Fibroblast of lung (primary cell): ENCODE measurements at places on chromosomes 1 and 21. TPM values are rescaled to one million over a fixed set of nuclear protein-coding genes. Genes with fewer than 3 reads are reported as not detected.

The DOP1B gene
- 7.7 and 18.3 TPM in 2 replicates for total RNA-seq

DNA sequence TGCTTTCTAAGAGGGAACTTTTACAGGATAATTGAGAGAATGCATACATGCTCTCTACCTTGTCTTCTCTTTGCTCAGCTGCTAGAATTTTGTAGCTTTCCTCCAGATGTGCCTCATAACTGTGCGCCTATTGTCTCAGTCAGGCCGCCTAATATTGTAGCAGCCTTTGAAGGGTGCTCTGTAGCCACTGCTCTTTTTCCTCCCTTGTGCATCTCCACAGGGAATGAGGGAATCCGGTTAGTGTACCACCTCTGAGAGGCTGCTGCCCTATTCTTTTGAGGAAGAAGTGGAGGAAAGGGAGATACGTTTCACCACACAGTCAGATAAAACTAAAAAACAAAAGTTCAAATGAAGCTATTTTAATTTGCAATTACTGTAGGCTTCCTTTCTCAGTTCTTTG is 22.8 kb downstream of the TTC3 start:
- no peak overlapping the region for H3K4me3 ChIP-seq
- peaks cover 7% of the 10 kb centered on the region for H3K36me3 ChIP-seq
- no peaks in the 10 kb centered on the region for H3K27me3 ChIP-seq
- H3K4me1 ChIP-seq = no peaks in the 10 kb centered on the region

- no peaks in the 10 kb centered on the region for H3K4me1 ChIP-seq
- DNase-seq = no peak
- H3K36me3 ChIP-seq = no peaks in the 10 kb centered on the region
- H3K4me3 ChIP-seq = no peak overlapping the region
- H3K27ac ChIP-seq = no peak overlapping the region
Observed at GRCh38 chr21:22342889-22343288, 1344.7 kb downstream of the NCAM2 start.

- H3K27me3 ChIP-seq = no peaks in the 10 kb centered on the region
- no peak overlapping the region for H3K4me3 ChIP-seq
- H3K4me1 ChIP-seq = no peaks in the 10 kb centered on the region
- H3K27ac ChIP-seq = no peak overlapping the region
- no peak for DNase-seq
- H3K36me3 ChIP-seq = no peaks in the 10 kb centered on the region
Observed at GRCh38 chr1:62077821-62078220, 116.8 kb upstream of the L1TD1 start.

DNA sequence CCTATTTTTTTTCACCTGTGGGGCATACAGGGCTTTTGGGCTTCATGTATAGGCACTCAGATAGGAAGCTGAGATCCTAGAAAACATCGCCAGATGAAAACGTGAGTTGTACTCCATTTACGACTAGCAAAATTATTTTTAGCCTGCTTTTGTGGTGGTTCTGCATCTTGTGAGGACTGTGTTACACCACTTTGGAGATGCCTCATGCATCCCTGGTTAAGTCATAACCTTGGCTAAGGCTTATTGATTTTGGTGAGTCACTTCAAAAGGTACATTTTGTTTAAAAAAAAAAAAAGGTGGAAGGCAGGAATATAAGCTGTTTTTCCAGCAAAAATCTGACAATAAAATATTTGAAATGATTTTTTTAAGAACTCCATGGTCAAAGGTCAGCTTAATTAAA is 101.8 kb upstream of the OLFM3 start:
- H3K27ac ChIP-seq = no peak overlapping the region
- H3K27me3 ChIP-seq = no peaks in the 10 kb centered on the region
- no peak overlapping the region for H3K4me3 ChIP-seq
- no peaks in the 10 kb centered on the region for H3K4me1 ChIP-seq
- DNase-seq = no peak

The RCC1 gene
- total RNA-seq = 63.6 and 74.0 TPM in 2 replicates

GRCh38 chr21:38095220-38095619 is 161.6 kb upstream of the KCNJ15 start:
- no peaks in the 10 kb centered on the region for H3K4me1 ChIP-seq
- H3K27ac ChIP-seq = no peak overlapping the region
- peaks cover 6% of the 10 kb centered on the region for H3K27me3 ChIP-seq
- no peaks in the 10 kb centered on the region for H3K36me3 ChIP-seq

DNA sequence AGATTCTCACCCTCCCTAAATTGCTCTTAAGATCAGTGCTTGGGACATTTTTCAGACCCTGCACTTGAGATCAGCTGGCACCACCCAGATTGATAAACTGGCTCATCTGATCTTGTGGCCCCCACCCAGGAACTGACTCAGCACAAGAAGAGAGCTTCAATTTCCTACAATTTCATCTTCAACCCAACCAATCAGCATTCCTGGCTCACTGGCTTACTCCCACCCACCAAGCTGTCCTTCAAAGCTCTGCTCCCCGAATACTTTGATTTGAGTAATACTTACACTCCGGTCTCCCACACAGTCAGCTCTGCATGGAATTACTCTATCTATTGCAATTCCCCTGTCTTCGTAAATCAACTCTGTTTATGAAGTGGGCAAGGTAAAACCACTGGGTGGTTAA is 461.9 kb upstream of the RGS18 start:
- H3K4me1 ChIP-seq = no peaks in the 10 kb centered on the region
- H3K27me3 ChIP-seq = no peaks in the 10 kb centered on the region
- no peak for DNase-seq

DNA sequence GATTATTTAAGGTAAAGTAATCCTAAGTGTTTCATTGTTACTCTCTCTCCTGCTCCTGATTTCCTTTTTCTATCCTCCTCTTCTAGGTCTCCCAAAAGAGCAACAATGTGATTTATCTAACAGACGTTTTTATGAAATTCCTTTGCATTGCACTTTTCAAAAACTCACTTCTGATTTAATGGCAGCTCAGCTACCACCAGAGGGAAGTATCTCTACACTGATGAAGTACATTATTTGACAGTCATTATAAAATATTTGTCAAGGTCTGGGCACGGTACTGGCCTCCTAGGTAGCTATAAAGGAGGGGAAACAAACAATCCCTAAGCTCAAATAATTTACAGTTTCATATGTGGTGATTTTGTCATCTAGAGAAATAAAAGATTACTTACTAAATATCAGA is 15.6 kb downstream of the TMPRSS15 start:
- no peaks in the 10 kb centered on the region for H3K27me3 ChIP-seq
- no peaks in the 10 kb centered on the region for H3K4me1 ChIP-seq
- no peaks in the 10 kb centered on the region for H3K36me3 ChIP-seq
- DNase-seq = no peak

GRCh38 chr1:228362141-228362883 is 44.3 kb downstream of the TRIM11 start:
- DNase-seq = no peak
- H3K4me3 ChIP-seq = no peak overlapping the region
- H3K4me1 ChIP-seq = no peaks in the 10 kb centered on the region
- H3K27ac ChIP-seq = no peak overlapping the region

The TINAGL1 gene
- total RNA-seq = 3.0 and 3.3 TPM in 2 replicates

DNA sequence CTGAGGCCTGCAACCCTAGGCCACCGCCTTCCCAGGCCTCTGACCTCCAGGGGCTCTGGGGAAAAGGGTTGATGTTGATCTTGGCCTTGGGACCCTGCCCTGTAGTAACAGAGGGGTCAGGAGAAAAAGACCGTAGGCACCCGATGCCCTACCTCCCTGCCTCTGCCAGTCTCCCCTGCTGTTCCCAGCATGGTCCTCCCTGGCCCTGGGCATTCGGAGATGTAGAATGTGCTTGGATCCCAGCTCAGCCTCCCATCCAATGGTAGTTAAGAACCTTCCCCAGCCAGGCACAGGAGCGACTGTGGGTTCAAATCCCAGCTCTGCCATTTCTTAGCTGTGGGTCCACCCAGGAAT is 72.0 kb upstream of the TARDBP start:
- H3K4me3 ChIP-seq = no peak overlapping the region
- H3K4me1 ChIP-seq = no peaks in the 10 kb centered on the region
- DNase-seq = no peak
- H3K36me3 ChIP-seq = no peaks in the 10 kb centered on the region

The CCDC28B gene
- total RNA-seq = 7.4 and 12.4 TPM in 2 replicates

GRCh38 chr1:176199707-176200106 is 7.4 kb downstream of the COP1 start:
- no peaks in the 10 kb centered on the region for H3K4me1 ChIP-seq
- DNase-seq = no peak
- no peaks in the 10 kb centered on the region for H3K36me3 ChIP-seq
- no peak overlapping the region for H3K27ac ChIP-seq

GRCh38 chr1:42258218-42258617 is 76.8 kb downstream of the FOXJ3 start:
- no peaks in the 10 kb centered on the region for H3K36me3 ChIP-seq
- H3K27me3 ChIP-seq = no peaks in the 10 kb centered on the region
- DNase-seq = no peak
- no peak overlapping the region for H3K4me3 ChIP-seq

DNA sequence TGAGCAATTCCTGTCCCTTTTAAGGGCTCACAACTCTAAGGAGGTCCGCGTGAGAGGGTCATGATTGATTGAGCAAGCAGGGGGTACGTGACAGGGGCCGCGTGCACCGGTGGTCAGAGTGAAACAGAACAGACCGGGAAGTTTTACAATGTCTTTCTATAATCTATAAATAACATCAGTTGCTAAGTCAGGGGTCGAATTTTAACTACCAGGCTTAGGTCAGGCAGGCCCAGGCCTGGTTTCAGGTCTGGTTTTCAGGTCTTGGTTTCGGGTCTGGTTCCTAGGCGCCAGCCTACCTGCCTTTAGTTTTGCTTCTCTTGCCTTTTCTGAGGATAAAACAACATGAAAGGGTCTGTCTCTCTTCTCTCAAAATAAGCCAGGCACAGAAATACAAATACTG is 476.0 kb upstream of the CAMK1G start:
- H3K4me1 ChIP-seq = no peaks in the 10 kb centered on the region
- no peak overlapping the region for H3K4me3 ChIP-seq
- H3K27me3 ChIP-seq = no peaks in the 10 kb centered on the region
- DNase-seq = no peak
- H3K27ac ChIP-seq = no peak overlapping the region

DNA sequence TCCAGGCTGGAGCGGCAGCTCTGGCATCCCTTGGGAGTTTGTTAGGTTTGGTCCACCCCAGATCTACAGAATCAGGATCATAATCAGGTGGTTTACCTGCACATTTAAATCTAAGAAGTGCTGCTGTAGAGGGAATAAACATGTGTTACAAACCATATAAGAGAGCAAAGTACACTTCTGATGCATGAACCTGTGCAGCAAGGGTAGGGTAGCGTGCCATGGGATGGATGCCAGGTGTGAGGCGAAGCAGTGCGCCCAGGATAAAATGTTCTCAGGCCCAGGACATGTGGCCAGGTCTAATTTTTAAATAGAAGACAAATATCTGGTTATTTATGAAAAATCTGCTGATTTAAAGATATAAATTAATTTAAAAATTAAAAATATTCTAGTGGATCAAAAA is 308.8 kb upstream of the USP24 start:
- H3K4me3 ChIP-seq = no peak overlapping the region
- no peak overlapping the region for H3K27ac ChIP-seq
- no peaks in the 10 kb centered on the region for H3K27me3 ChIP-seq
- H3K36me3 ChIP-seq = no peaks in the 10 kb centered on the region

DNA sequence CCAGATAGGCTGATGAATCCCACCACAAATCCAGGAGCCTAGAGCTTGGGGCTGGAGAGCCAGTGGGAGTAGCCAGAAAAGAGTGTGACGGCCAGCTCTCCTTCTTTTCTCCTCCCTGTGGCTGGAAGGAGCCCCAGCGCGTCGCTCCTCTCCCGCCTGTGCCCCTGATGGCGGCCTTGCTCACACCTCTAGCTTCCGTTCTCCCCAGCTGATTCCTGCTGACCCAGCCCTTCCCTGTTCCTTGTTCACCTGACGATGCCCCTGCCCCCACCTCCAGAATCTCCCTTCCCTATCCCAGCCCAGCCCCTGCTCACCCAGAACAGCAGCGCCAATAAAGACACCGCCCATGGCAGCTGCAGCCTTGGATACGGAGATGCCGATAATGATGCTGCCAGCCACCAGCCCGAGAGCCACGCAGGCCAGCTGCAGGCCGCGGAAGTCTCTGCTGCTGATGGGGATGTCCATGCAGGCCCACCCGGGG is 656 bp downstream of the KNCN start:
- no peaks in the 10 kb centered on the region for H3K4me1 ChIP-seq
- H3K36me3 ChIP-seq = no peaks in the 10 kb centered on the region
- DNase-seq = no peak

DNA sequence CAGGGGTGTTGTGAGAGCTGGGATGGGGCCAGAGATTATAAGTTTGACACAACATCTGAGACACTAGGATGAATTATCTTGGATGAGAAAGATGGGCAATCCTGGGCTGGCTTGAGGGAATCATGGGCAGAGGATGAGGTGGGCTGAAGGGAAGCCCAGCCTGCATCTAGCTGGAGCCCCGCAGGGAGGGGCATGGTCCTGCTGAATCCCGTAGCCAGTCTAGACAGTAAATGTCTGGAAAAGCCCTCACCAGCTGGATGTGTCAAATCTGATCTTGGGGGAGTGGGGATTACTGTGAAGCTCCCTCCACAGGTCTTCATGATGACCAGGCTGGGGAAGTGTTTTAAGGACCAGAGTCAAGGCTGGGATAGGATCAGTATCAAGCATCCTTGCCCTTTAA is 3.6 kb upstream of the CASQ1 start:
- no peaks in the 10 kb centered on the region for H3K36me3 ChIP-seq
- no peak overlapping the region for H3K4me3 ChIP-seq
- no peaks in the 10 kb centered on the region for H3K27me3 ChIP-seq
- H3K27ac ChIP-seq = no peak overlapping the region

- H3K36me3 ChIP-seq = no peaks in the 10 kb centered on the region
- H3K4me3 ChIP-seq = no peak overlapping the region
- H3K27ac ChIP-seq = no peak overlapping the region
Observed at GRCh38 chr1:14263225-14263624, 335.3 kb upstream of the KAZN start.

DNA sequence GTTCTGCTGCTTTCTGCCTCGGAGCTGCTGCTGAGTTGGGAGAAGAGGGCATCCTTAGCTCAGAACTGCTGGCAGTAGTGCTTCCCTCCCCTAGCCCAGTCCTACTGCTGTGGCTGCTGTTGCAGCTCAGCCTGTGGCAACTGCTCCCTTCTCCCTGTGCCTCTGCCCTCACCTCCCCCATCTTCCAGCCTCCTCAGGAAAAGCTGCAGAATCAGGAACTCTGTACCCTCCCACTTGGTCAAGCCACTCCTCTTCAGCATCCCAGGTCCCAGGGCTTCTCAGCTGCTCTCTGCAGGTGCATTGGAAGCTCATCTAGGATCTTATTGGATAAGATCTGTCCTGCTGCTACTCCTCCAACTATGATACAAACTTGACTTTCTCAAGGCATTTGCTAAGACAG is 316.7 kb downstream of the BRINP2 start:
- H3K27ac ChIP-seq = no peak overlapping the region
- H3K4me3 ChIP-seq = no peak overlapping the region
- DNase-seq = no peak
- no peaks in the 10 kb centered on the region for H3K36me3 ChIP-seq
- H3K27me3 ChIP-seq = no peaks in the 10 kb centered on the region
- H3K4me1 ChIP-seq = no peaks in the 10 kb centered on the region

The CRYZL1 gene
- total RNA-seq = 22.1 and 30.7 TPM in 2 replicates

DNA sequence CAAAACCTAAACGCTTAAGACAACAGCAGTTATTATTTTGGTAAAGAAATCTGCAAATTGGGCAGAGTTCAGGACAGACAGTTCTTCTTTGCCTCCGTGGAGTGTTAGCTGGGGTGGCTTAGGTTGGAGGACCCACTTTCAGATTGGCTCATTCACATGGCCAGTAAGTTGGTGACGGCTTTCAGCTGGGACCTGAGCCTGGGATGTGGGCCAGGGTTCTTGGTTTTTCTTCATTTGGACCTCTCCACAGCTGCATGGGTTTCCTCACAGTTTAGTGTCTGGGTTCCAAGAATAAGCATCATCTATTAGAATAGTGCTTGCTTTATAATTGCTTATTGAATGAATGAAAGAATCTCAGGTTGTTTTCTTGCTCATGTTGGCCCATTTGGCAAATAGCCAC is 72.2 kb downstream of the ATF6 start:
- no peaks in the 10 kb centered on the region for H3K27me3 ChIP-seq
- no peak overlapping the region for H3K4me3 ChIP-seq
- no peak for DNase-seq
- no peaks in the 10 kb centered on the region for H3K36me3 ChIP-seq
- no peak overlapping the region for H3K27ac ChIP-seq
- no peaks in the 10 kb centered on the region for H3K4me1 ChIP-seq
